ENCODE measurements at places on chromosomes 7 and 10.

DNA sequence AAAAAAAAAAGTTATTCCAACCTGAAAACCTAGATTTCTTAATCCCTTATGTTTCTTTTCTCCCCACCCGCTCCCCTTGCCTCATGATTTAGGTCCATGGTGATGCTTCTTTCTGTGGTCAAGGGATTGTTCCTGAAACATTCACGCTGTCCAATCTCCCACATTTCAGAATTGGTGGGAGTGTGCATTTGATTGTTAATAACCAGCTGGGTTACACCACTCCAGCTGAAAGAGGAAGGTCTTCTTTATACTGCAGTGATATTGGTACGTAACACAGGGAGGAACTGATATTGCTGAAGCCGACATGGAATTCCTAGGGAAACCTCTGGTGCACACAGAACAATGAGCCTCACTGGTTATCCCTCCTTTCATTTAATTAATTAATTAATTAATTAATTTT lies 22.7 kb downstream of the DHTKD1 start:
- no peak for DNase-seq

- DNase-seq, result no peak
These were observed 270.3 kb upstream of the SORCS1 start for GRCh38 chr10:107434854-107435253.

GRCh38 chr10:96413151-96413787 lies 54.5 kb upstream of the OPALIN start:
- no peak for DNase-seq

- no peak for DNase-seq
These were observed 158.6 kb upstream of the LYZL1 start for GRCh38 chr10:29130190-29130673.

DNA sequence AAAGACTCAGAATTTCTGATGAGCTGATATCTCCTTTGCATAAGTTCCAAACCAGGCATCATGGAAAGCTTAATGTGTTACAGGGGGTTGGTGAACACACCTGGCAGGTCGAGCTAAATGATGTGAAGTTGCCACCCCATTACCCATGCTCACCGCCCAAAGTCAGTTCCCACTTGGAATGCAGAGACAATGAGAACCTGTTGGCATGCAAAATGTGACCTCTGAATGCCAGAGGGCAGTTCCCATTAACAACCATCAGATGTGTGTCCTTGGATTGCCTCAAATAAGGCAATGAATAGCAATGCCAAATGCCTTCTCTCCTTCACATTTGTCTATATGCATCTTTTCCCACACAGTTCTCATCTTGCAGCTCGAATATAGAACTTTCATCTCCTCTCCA lies 190.7 kb downstream of the CDCA7L start:
- DNase-seq, result no peak

GRCh38 chr7:127959770-127960169 lies 71.5 kb downstream of the LRRC4 start:
- no peak for DNase-seq

GRCh38 chr7:1412322-1413261 lies 46.7 kb downstream of the MICALL2 start:
- DNase-seq, result peak; percentile 85

DNA sequence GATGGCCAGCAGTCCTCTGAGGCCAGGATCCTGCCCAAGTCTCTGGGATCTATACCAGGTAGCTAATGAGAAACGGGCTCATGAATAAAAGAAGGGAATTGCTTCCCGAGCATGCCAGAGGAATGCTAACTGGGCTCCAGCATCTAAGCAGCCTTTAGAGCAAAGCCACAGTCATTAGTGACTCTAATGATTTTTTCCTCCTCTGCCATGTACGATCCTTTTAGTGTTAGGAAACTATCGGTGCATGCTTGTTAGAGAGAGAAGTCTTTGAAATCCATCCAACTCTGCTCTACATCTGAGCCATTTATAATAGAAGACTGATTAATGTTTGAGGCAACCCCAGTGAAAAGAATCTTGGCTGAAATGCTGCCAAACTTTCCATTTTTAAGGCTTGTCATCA lies 124.9 kb upstream of the TCERG1L start:
- DNase-seq, result no peak

DNA sequence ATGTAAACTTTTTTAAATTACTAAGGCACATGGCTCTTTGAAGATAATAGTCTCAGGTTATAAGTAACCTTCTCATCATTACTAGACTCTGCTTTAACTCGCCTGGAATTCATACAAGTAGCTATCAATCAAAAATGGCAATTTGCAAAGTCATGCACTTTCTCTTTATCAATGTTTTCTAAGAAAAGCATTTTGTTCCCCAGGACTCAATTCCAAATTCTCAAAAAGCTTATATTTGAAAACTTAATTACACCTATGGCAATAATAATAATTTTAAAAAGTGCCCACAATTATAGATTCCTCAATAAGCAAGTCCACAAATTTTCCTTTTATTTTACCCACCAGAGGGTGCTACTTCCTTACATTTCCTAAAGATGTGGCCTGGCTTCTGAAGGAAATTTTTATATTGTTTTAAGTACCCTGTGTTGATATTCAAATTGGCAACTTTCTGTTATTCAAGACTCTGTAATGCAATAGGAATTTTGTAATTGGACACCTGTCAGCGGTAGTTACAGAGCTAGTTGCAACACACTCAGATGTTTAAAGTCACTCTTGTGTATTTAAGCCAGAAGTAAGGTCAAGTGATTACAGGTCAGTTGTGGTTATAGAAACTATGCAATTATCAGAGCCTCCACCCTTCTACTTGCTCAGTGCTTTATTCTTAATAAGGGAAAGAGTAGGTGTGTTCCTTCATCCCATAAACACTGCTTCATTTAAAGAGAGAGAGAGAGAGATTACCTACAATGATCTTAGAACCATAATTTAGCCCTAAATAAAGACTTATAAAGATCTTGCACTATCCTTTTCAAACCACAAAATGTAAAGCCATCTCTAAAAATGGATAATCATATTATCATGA lies 47.1 kb upstream of the HYAL4 start:
- no peak for DNase-seq

GRCh38 chr10:128579901-128580300 lies 453.7 kb upstream of the MKI67 start:
- DNase-seq, result no peak

DNA sequence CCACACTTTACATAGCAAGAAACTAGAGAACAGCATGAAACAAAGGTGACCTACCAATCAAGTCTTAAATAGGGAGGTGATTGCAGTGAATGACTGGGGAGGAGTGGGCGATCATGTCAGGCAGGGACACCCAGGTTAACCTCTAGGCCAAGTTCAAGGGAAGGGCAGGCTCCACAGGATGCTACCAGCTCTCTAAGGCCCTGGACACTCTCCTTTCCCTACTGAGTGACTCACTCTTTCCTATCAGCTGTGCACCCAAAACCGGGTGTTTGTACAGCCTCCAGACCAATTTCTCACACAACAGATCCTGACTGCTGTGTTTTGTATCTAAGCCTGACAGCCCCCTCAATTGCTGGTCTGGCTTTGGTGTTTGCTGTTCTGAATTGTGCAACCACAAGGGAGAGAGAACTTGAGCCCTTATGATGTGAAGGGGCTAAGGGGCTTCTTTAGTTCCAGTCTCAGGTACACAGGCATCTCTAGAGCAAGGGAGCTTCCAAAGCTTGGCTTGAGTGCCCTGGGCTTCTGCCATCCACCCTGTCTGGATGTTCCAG lies 107.8 kb downstream of the TBXAS1 start:
- DNase-seq, result no peak

DNA sequence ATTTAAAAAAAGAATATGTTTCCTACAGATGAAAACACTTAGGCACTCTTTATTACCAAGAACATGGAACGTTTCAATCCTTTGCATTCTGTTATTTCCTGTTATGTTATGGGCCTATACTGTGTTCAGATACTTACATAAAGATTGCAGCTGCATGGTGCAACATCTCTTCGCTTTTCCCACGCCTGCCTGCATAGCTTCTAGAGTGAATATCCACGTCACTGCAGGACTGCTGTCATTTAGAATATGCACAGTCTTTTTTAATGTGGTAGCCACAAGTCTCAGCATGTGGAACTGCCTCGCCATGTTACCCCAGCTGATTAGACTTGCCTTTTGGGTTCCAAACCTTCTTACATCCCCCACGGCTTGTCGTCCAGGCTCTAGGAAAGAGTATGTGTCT lies 69.6 kb upstream of the GATA3 start:
- no peak for DNase-seq

GRCh38 chr10:27542812-27543211 lies 38.7 kb downstream of the RAB18 start:
- DNase-seq, result no peak

DNA sequence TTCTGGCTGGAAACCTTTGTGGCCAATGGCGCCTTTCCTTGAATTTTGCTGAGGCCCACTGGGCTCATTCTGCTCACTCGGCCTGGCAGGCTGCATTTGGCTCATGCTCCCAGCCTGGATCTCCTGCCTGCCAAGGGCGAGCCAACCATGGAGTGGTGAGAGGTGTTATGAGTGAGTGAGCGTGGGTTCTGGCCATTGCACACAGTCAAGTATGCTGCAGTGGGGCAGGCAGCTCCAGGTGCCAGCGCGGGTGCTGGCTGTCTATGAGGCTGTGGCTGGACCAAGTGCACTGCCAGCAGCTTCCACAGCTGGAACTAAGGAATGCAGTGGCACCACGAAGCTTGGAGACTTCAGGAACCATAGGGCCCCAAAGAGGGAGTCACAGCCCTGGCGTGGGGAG lies 42.2 kb upstream of the TUBB8 start:
- no peak for DNase-seq

DNA sequence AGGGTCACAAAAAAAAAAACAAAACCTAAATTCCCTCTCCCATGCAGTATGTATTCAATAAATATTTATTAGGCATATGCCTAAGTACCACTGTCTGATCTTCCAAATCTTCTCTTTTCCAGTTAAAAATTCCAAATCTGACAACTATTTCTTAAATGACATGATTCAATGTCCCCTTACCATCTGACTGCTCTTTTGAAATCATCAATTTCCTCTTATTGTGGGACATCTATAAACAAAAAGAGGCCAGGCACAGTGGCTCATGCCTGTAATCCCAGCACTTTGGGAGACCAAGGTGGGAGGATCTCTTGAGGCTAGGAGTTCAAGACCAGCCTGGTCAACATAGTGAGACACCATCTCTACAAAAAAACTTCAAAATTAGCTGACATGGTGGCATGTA lies 103.5 kb downstream of the TBXAS1 start:
- no peak for DNase-seq

DNA sequence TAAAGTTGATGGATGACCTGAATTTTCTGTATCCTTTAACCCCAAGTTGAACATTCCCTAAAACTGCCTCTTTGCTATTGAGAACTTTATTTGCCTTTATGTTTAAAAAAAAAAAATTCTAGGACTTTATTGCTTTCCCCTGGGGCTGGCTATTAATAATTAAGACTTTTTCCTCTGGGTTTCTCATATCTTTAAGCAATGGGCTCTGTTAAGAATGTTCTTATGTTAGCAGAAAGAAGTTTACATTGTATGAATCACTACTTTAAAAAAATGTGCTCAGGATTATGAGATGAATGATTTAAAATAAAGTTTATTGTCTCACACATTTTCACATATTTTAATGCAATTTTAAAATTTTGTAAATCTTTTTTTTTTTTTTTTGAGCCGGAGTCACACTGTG lies 19.5 kb downstream of the TAX1BP1 start:
- no peak for DNase-seq

DNA sequence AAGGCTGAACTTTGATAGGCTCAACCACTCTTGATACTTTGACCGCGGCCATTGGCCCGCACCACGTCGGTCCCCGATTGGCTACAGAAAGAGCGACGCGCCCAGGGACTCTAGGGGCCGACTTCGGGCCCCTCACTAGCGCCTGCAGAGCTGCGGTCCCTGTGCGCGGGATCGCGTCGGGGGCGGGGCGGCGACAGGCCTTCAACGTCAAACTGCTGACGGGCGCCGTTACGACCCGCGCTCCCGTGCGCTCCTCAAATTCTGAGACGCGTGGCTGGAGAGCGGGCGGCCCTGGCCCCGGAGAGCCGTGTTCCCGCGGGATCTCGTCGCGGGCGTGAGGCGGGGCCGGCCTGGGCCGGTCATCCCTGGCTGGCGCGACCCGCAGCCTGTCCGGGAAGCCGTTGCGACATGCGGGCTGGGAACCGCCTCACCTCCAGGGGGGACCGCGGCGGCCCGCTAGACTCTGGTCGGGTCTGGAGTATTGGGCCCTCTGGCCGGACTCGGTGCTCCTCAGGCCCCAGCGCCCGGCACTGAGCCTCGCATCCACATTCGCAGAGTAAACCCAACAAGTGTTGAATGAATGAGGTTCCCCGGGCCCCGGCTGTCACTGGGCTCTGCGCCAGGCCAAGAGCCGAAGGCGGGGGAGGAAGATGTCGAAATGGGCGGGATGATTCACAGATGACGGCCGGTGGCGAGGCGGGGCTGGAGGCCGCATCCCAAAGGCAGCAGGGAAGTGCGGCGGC lies 643 bp upstream of the SLC25A28 start:
- DNase-seq, result peak; percentile 98

DNA sequence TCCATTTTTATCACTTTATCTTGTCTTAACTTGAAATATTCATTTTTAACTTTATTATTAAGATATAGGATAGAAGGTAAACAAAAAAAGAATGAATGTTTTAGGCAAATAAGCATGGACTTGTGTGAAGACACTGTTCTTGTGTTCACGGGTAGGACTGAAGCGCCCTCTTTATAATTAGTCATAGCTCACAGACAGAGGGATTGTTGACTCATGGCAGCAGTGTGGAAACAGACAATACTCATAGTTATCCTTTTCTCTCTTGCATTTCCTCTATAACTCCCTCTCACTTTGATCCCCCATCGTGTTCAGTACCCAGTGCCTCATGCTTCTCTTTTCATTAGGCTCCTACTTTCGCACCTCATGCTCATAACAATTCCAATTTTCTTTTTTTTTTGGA lies 731.8 kb downstream of the PHTF2 start:
- DNase-seq, result no peak

- no peak for DNase-seq
These were observed 48.4 kb upstream of the GLI3 start for GRCh38 chr7:42285383-42285824.

DNA sequence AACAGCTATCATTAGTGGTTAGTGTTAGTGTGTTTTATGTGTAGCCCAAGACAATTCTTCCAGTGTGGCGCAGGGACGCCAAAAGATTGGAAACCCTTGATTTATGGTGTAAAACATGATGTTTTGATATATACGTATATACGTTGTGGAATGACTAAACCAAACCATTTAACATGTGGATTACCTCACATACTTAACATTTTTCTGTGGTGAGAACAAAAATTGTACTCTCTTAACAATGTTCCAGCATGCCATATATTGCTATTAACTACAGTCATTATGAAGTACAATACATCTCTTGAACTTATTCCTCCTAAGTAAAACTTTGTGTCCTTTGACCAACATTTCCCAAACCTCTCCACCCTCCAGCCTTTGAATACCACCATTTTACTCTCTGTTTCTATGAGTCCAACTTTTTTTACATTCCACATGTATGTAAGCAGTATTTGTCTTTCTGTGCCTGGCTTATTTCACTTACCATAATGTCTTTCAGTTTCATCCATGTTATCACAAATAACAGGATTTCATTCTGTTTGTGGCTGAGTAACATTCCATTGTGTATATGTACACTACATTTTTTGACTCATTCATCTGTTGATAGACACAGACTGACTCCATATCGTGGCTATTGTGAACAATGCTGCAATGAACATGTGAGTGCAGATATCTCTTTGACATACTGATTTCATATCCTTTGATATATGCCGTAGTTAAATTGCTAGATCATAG lies 42.2 kb upstream of the MAGI2 start:
- DNase-seq, result no peak

- no peak for DNase-seq
These were observed 64.9 kb upstream of the WAPL start for GRCh38 chr10:86586516-86586915.
